ENCODE measurements at places on chromosomes 3 and 15.

GRCh38 chr3:194156095-194156494 lies 20.1 kb downstream of the HES1 start:
- no peak for DNase-seq

DNA sequence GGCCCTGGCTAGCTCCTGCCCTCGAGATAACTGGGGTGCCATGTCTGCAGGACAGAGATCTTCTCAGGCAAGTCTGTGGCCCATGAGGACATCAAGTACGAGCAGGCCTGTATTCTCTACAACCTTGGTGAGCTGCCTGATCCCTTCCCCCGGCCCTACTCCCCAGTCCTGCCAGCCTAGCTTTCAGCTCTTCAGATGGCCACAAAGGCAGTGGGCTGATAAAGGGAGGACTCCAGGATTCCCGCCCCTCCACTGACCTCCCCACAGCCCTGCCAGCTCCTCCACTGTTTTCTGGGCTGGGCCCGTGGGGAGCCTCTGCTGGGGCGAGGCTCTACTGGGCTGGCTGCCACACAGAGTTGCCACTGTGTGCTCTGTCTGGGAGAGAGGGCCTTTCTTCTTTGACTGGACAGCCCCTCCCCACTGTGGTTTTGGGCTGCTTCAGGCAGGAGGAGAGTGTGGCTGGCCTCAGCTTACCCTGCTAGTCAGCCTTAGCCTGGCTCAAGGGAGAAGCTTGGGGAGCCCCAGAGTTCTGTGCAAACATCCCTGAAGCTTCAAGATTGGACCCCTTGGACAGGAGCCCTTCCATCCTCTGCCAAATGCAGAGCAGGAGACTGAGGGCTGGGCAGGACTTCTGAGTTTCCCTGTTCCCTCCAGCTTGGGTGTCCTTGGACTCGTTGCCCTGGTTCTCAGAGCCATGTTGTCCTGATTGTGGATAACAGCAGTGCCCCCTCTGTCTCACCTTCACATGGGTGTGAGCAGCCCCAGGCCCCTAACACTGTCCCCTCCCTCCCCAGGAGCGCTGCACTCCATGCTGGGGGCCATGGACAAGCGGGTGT lies 24.4 kb downstream of the PTPN23 start:
- DNase-seq, result no peak

- no peak for DNase-seq
These were observed 248.1 kb upstream of the STAC start for GRCh38 chr3:36132214-36132613.

GRCh38 chr3:171415070-171415469 lies 45.1 kb downstream of the TNIK start:
- no peak for DNase-seq

DNA sequence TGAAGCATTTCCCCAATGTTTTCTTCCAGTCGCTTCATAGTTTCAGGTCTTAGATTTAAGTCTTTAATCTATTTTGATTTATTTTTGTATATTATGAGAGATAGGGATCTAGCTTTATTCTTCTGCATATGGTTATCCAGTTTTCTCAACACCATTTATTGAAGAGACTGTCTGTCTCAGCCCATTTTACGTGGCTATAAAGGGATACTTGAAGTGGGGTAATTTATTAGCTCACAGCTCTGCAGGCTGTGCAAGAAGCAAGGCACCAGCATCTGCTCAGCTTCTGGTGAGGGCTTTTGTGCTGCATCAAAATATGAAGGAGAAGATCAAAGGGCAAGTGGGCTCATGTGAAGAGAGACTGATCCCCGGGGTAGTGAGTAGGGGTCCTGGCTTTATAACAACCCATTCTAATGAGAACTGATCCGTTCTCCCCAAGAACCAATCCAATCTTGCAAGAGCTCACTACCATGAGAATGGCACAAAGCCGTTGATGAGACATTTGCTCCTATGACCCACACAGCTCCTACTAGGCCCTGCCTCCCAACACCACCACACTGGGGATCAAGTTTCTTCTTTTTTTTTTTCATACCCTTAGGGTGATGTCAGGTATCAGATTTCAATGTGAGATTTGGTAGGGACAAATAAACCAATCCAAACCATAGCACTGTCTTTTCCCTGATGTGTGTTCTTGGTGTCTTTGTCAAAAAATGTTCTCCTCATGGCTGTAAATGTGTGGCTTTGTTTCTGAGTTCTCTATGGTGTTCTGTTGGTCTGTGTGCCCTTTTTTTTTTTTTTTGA lies 63.2 kb downstream of the IQGAP1 start:
- no peak for DNase-seq

DNA sequence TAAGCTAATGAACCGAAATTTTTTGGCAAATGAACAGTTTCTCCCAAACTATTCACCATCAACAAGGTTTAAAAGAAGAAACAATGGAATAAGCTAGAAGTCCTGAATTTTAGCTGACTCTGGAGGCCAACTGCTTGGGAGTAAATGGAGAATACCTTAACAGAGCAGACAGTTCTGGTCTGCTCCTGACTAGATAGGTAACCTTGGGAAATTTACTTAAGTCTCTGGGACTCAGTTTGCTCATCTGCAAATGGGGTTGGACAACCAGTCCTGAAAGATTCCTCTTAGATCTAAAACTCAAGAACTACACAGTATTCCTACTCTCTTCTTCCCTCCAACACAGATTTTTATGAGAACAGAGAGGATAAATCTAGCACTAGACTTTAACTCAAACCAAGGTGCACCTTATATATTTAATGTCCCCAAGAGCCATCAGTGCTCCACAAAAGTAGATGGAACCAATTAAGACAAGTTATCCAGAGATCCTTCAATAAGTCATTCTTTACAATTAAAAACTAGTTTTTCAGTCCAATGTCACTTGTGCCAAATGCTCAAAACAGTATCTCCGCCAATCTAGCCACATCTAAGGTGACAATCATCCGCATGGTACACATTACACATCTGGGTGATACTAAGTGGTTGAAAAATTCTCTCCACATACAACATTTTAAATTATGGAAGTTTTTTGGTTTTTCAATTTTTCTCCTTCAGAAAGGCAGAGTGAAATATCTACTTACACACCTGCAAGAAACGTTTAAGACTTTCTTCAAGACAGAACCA lies 1.5 kb downstream of the RHOA start:
- no peak for DNase-seq

- no peak for DNase-seq
These were observed 311.7 kb downstream of the VPS13C start for GRCh38 chr15:61748529-61748928.
